Retina (tissue), 1 donor: ENCODE measurements at places on chromosomes 16 and 17.

DNA sequence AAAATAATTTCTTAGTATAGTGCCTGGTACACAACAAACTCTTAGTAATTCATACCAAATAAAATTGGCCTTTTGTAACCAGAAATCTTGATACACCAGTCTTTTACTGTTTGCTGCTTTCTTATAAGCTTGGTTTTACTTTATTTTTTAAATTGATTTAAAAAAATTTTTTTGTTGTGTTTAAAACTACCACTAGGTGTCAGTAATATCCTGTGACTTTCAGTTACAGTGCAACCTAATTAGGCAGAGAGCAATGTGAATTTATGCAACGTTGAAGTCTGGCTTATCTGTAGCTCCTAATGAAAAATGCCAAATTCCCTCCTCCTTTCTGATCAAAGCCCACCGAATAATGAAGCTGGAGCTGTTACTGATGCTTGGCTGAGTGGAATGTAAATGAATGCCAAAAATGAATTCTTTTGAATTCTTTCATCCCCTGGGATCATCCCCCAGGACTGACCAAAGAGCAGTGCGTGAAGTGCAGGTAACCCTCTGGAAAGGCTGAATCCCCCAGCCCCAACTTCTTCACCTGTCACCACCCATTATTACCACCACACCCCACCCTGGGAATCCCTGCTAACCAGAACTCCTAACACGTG, 3.8 kb downstream of the ERCC4 start:
- peak; percentile 46 for DNase-seq

- no peak for DNase-seq
These were observed 27.2 kb upstream of the MEAK7 start for GRCh38 chr16:84531671-84532111.

GRCh38 chr16:85136702-85137322, 24.5 kb upstream of the CIBAR2 start:
- no peak for DNase-seq

- DNase-seq, result peak; percentile 82
These were observed 2.4 kb upstream of the BCKDK start for GRCh38 chr16:31105677-31106213.

- no peak for DNase-seq
These were observed 2.6 kb downstream of the AOC3 start for GRCh38 chr17:42853597-42853967.

GRCh38 chr17:2594722-2595599, 1.5 kb downstream of the PAFAH1B1 start:
- peak; percentile 52 for DNase-seq

GRCh38 chr16:69314534-69314933, 3.4 kb downstream of the VPS4A start:
- no peak for DNase-seq

- DNase-seq, result no peak
These were observed 24.0 kb downstream of the LIMD2 start for GRCh38 chr17:63675607-63676546.

DNA sequence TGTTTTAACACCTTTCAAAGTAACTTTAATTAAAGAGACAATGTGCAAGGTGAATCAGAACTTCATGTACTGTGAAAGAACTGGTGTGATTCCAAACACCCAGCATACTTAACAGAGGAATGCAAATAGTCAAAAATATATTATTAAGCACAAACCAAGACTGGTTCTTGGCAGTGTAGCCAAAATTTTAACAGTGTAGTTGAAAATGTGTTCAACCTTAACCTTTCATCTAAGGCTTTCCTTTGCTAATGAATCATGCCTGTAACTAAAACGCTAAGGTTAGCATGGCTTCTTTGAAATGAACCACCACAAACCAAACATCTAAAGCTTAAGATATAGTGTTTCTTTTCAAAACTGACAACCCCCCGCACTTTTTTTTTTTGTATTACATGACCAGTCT, 146.3 kb upstream of the AXIN2 start:
- no peak for DNase-seq

GRCh38 chr16:17564856-17565255, 94.1 kb upstream of the XYLT1 start:
- no peak for DNase-seq

DNA sequence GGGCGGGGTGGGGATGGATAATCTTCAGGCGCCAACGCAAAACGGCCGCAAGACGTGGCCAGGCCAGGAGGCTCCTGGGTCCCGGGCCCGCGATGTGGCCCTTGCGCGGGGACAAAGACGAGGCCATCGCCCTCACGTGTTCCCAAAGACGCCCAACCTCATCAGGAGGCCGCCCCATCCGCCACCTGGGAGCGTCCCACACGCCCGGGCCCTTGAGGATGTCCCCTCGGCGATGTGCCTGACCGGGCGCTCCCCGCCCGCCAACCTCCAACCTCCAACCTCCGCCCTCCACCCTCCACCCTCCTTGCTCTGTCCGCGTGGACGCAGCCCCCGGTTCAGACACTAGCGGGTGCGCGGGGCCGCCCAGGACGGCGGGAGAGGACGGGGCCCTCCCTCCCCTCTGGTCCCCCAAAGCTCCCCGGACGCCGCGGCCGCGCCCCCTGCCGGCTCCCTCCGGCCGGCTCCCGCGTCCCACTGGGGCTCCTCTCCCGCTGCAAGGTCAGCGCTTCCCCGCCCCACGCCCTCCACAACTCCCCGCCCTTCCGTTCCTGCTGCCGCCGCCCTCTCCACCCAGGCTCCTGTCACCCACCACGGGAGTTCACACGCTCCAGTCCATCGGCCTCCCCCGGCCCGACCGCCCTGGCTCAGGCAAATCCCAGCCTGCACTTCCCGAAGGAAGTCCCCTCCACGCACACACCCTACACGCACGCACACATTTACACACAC, 250.8 kb upstream of the RPL38 start:
- peak; percentile 85 for DNase-seq

DNA sequence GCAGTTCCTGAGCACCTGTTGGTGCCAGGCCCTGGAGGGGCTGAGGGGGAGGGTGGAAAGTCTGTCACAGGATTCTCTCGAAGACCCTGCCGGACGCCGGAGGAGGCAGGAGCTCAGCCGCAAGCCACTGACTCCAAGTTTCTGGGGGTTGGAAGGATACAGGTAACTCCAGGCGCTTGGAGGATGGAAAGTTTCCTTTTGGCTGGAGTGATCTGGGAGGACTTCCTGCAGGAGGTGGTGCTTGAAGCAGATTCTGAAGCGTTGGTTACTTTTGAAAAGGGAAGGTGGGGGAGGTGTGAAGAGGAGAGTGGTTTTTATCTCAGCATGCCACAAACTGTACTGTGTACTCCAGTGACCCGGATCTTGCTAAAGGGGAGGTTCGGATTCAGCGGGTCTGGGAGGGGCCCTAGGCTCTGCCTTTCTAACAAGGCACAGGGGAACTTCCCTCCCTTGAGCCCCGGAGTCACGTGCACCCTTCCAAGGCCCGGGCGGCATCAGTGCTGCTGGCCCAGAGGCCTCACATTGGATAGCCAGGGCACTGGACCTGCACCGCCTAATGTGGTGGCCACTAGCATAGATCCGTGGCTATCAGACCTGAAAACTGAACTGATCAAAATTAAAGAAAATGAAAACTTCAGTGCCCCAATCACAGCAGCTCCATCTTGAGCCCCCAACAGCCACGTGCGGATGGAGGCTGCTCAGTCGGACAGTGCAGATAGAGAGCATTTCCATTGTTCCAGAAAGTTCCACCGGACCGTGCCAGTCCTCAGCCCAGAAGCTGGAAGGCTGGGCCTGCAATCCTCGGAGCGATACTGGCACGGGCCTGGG, 42.2 kb upstream of the GSE1 start:
- DNase-seq, result no peak

GRCh38 chr17:27504188-27504995, 48.1 kb downstream of the KSR1 start:
- DNase-seq, result no peak

- no peak for DNase-seq
These were observed 120.5 kb downstream of the ZNF778 start for GRCh38 chr16:89337965-89338364.

DNA sequence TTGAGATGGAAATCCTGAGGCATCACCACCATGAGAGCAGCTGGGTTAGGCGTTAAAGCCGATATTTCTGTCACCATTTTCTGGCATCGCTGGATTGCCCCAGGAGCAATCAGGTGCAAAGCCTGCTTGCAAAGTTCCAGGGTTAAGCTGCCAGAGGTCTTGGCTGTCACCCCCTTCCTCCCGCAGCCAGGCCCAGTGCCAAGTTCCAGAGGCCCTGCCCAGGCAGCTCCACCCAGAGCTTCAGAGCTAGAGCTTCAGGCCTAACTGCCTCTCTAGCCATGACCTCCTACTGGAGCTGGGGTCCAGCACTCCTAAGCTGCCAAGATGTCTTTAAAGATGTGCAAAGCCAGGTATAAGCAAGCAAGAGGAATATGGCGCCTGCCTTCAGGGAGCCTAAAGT, 8.8 kb upstream of the TMEM238L start:
- no peak for DNase-seq

DNA sequence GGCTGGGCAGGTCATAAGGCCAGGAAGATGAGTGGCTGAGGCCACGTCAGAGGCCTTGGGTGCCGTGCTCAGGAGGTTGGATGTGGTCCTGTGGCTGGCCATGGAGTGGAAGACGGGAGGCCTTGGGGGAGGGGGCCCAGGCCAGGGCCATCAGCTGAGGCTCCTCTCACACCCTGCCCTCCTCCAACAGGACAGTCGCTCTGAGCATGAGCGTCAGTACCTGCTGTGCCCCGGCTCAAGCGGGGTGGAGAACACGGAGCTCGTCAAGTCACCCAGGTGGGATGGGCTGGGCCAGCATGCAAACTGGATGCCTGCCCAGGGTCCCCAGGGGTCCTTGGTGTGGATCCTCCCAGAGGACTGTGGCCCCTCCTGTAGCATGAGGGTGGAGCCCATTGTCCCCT, 19.2 kb downstream of the POLR3E start:
- no peak for DNase-seq

DNA sequence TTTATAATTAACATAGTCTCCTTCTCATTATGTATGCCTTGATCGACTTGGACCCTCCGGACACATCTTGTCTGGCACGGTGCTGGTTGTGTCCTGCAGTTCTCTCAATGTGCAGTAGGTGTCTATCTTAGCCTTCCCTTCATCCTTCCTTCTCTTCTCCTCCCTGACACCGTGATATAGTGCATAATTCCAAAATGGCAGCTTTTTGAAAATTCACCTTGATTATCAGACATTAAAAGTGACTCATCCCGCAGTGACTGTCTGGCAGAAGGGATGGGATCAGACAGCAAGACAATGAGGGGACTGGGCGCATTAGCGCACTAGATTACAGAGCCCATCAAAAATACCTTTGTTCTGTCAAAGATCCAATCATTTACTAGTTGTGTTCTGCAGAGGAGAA, 70.0 kb upstream of the PMFBP1 start:
- DNase-seq, result peak; percentile 76

GRCh38 chr17:79017546-79018369, 6.2 kb upstream of the C1QTNF1 start:
- DNase-seq, result no peak

DNA sequence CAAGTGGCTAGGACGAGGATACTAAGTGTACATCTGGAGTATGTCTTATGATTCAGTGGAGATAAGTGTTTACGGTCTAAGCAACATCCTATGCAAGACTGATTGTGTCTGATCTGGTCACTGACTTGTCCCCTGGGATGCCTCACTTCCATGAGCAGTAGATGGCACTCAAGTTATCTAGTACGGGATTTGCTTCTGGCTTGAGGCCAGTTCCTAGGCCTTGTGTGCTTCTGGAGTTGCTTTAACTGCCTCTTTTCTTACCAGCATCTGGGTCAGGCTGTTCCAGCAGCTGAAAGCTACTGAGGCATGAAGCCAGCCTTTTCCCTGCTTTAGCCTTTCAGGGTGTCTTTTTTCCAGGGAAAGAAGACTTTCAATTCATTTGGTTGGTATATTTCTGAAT, 23.0 kb downstream of the SUPT6H start:
- DNase-seq, result peak; percentile 17

GRCh38 chr16:55565086-55565485, 1.4 kb upstream of the CAPNS2 start:
- no peak for DNase-seq

DNA sequence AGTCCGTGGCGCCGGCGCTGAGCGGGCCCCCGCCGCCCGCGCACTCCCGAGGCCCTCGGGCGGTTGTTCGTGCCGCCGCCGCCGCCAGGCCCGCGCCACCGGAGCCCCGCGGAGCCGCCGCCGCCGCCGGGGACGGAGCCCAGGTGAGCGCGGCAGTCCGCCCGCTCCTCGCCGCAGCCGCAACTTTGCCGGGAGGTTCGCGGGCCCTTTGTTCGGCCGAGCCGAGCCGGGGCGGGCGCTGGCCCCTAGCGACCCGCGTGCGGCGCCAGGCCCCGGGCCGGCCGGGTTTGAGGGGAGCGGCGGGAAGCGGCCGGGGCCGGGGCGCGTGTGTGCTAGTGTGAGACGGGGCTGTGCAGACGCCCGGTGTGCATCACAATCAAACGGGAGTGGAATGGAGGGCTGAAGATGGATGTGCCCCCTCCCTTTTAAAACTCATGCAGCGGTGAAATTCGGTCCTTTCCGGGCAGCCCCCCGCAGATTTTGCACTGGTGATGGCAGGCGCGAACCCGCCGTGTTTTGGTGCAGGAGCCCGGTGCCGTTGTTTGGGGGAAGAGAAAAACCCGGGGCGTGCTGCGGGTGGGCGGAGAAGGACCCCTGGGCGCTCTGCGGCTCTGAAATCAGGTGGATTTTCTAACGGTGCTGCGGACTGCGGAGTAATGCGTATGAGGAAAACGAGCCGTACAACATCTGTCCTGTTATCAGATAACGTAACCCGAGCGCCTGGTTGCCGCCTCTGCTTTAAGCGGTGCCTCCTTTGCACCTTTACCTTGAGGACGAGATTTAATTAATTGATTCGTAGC, 823 bp downstream of the TNRC6C start:
- DNase-seq, result peak; percentile 72

DNA sequence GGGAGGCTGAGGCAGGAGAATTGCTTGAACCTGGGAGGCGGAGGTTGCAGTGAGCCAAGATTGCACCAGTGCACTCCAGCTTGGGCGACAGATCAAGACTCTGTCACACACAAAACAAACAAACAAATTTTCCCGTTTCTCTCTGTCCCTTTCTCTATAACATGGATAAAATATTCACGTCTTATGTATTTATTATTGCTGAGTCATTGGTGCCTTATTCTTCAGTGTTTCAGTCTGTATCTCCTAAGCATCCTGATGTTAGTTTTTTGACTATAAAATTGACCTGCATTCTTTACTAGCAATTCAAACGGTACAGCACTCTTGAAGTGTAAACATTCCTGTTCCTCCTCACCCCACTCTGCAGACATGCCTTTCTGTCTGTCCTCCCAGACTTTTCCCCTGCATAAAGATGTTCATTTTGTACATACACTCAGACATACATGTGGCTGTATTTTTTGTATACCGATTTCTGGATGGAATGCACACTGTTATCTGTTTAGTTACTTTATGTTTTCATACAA, 16.4 kb downstream of the DHODH start:
- DNase-seq, result no peak

DNA sequence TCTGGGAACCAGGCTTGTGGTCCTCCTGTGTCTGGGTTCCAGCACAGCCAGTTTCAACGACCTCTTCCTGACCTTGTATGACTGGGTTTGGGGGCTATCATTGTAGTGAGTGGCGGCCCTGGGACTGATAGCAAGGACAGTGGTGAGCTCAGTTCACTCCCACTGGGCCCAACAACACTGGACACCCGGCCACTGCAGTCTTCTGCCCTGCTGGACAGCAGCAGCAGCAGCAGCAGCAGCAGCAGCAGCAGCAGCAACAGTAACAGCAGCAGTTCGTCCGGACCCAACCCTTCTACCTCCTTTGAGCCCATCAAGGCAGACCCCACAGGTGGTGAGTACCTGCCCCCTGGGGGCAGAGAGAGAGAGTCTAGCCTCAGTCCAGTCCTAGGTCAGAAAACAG, 3.3 kb upstream of the ELMO3 start:
- no peak for DNase-seq

GRCh38 chr17:55152236-55152635, 112.5 kb upstream of the HLF start:
- DNase-seq, result no peak

GRCh38 chr17:609232-609810, 105.3 kb downstream of the VPS53 start:
- no peak for DNase-seq
